ENCODE measurements at places on chromosomes 1 and 21.
A peak's percentile ranks its signal among the peaks of the same experiment; 100 is the strongest.

DNA sequence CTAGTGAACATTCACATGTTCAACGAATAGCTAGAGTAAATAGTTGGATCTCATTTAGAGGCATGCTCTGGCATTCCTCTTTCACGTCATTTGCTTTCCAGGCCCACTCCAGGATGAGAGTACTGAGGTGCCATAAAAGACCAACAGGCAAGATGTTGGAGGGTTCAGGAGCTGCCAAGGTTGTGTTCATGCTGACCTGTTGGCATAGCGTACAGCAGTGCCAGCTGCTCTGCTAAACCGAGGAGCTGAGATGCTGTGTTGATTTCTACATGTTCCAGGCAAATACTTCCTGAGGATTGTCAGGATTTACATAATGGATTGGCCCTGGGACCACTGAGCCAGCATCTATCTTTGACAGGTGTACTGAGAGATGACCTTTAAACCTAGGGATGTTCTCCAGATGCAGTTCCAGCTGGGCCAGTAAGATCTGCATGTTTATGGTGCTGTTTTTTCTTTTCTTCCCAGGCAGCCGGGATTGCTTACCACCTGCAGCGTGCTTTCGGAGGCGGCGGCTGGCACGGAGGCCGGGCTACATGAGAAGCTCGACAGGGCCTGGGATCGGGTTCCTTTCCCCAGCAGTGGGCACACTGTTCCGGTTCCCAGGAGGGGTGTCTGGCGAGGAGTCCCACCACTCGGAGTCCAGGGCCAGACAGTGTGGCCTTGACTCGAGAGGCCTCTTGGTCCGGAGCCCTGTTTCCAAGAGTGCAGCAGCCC is 66.9 kb downstream of the DISC1 start:
- no peak for DNase-seq

DNA sequence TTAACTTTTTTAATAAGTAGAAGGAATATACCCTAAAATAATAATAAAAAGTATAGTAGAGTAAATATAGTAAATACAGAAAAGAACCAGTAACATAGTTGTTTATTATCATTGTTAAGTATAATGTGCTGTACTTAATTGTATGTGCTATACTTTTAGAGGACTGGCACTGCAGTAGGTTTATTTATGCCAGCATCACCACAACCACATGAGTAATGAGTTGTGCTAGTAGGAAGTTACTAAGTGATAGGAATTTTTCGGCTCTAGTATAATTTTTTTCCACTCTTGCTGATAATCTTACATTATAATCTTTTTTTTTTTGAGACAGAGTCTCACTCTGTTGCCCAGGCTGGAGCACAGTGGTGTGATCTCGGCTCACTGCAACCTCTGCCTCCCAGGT is 71.6 kb downstream of the IVNS1ABP start:
- no peak for DNase-seq

- no peak for DNase-seq
Measured at GRCh38 chr1:31607360-31607759, 10.1 kb upstream of the HCRTR1 start.

DNA sequence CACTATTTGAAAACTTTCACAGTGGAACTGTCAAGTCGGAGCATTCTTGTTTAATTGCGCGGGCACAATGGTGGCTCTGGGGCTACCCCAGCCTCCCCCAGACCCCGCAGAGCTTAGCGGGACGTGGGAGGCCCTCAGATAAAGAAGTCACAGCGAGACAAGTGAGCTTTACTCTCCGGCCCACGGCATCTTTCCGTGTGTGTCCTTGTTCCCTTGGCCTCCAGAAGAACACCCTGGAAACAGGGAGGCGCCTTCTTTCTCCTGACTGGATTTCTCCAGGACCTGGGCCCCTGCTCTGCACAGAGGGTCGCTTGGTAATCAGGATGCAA is 382.8 kb downstream of the RRAGC start:
- DNase-seq, result no peak

- peak; percentile 55 for DNase-seq
Measured at GRCh38 chr1:15218287-15219279, 28.4 kb upstream of the FHAD1 start.

GRCh38 chr1:235296729-235297128 is 31.2 kb downstream of the ARID4B start:
- DNase-seq, result no peak

- peak; percentile 16 for DNase-seq
Measured at GRCh38 chr1:41382480-41383090, 21.4 kb downstream of the FOXO6 start.

DNA sequence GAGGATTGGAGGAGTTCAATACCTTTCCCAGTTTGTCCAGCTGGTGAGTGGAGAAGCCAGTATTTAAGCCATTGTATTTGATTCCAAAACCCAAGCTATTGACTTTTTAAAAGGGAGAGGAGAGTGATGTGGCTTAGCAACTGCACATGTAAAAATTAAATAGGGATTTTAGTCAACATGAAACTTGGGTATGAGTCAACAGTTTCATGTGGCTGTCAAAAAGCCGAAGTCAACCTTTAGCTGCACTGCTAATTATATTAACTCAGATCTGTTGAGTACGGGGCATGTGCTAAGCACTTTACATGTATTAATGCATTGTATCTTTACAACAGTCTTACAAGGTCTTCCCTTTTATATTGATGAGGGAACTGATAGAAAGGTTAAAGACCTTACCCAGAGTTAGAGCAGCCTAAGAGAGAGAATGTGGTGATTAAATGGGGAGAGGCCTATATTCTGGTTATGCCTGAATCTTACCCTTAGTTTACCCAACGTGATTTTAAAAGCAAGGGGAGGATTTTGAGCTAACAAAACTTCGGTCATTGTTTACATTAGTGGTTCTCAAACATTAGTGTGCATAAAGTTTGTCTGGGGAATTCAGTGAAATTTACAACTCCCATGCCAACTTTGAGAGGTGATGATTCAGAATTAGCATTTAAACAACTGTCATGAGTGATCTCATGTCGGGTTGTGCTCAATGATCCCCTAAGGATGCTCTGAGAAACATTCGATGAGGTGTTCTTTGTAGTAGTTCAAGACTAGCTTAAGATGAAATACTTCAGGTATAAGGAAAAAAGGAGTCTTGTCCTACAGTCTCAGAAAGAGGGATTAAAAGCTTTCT is 6.9 kb upstream of the SLC35F3 start:
- no peak for DNase-seq

DNA sequence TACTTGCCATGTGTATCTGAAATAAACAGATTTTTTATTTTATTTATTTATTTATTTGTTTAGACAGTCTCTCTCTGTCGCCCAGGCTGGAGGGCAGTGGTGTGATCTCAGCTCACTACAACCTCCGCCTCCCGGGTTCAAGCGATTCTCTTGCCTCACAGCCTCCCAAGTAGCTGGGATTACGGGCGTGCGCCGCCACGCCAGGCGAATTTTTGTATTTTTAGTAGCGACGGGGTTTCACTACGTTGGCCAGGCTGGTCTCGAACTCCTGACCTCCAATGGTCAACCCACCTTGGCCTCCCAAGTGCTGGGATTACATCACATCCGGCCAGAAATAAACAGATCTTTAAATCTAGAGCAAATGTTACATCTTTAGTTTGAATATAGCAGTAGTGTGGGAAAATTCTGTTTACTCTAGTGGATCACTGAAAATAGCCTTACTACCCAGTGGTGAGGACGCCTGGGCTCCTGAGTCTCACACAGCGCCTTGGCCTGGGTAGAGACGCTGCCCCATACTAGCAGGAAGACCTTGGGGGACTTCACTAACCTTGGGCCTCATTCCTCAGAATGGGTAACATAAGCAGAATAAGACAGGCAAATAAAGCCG is 709 bp downstream of the GART start:
- DNase-seq, result peak; percentile 17

GRCh38 chr1:220301630-220302029 is 29.4 kb upstream of the RAB3GAP2 start:
- no peak for DNase-seq

- DNase-seq, result no peak
Measured at GRCh38 chr1:214029796-214030195, 42.0 kb downstream of the PROX1 start.

- DNase-seq, result no peak
Measured at GRCh38 chr1:36497207-36497606, 14.5 kb upstream of the CSF3R start.

DNA sequence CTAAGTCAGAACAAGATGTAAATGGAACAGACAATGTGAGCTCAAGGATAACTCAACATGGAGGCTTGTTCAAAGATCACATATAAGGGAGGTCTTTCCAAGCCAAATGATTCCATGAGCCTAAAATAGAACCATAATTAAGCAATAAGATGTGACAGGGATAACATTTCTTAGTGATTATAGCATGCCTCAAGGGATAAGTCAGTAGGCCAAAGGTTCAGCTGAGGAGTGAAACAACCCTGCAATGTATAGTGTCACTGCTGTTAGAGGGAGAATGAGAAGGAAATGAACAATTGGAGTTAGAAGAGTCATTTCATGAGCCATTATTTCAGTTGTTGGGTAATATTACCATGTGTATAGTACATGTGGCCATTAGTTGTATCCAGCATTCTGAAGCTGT is 25.0 kb downstream of the GORAB start:
- DNase-seq, result peak; percentile 27

- peak; percentile 42 for DNase-seq
Measured at GRCh38 chr1:178451529-178451928, 45.2 kb downstream of the CLEC20A start.

GRCh38 chr1:170661646-170662411 is 2.1 kb upstream of the PRRX1 start:
- peak; percentile 57 for DNase-seq

- DNase-seq, result no peak
Measured at GRCh38 chr1:160858507-160858906, 4.2 kb downstream of the CD244 start.

- DNase-seq, result peak; percentile 62
Measured at GRCh38 chr1:174976436-174977108, 23.2 kb upstream of the CACYBP start.

GRCh38 chr1:201017828-201018163 is 5.7 kb downstream of the KIF21B start:
- no peak for DNase-seq

- DNase-seq, result peak; percentile 50
Measured at GRCh38 chr21:32994305-32994704, 31.4 kb upstream of the OLIG2 start.

DNA sequence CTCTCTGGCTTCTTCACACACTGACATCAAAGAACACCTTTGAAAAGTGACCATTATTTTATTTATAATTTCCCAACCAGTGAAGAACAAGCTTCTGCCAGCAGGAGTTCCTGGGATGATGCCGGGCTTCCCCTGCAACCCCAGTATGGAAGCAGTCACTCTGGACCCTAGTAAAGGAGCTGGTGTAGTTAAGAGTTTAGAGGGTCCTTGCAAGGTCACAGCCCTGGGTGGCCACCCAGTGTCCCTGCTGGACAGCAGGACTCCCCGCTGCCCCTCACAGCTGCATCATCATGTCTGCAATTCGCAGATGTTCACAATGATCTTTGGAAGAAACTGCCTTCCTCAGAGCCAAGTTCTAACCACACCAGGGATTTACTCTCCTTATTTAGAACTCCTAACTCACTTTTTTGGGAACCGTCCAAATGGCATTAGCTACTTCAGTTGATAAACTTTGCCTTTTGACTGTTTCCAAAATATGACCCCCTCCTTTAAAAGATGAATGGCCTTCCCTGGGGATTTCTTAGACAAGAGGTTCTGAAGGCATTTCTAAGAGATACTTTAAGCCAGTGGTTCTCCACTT is 90.6 kb downstream of the HIVEP3 start:
- peak; percentile 29 for DNase-seq

DNA sequence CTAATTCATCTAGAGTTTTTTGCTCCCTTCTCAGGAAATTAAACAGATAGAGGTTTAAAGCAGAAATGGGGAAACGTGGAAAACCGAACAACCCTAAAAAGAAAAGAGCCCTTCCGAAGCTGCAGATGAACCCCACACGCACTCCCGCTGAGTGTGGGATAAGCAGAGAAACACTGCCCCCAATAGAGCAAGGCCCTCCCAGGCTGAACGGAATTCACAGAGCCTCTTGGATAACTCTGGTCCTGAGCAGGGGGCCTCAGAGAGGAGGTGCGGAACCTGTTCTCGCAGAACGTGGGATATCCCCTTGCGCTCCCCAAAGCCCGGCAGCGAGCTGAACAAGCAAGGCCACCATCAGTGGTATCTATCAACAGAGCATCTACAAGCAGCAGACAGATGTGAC is 44.9 kb downstream of the SSBP3 start:
- DNase-seq, result no peak

- peak; percentile 100 for DNase-seq
Measured at GRCh38 chr1:84847253-84848250, 45.5 kb downstream of the LPAR3 start.
